ENCODE measurements at places on chromosomes 4 and X.

DNA sequence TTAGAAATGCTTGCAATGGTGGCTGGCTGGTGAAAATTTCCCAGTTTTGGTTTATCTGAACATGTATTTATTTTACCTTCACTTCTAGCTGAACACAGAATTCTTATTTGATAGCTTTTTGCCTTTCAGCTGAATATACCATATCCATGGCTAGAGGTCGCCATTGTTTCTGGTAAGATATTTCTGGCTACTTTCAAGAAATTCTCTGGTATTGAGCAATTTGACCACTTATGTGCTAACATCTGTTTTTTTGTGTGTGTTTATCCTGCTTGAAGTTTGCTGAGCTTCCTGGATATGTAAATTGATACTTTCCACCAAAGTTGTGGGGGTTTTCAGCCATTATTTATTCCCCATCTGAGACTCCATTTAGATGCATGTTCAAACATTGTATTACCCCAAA is 75.4 kb downstream of the FBXW7 start:
- DNase-seq: no peak

GRCh38 chrX:43643201-43643600 is 12.9 kb upstream of the MAOA start:
- DNase-seq: no peak

- no peak for DNase-seq
Measured at GRCh38 chrX:110402850-110403221, 44.2 kb downstream of the RTL9 start.

DNA sequence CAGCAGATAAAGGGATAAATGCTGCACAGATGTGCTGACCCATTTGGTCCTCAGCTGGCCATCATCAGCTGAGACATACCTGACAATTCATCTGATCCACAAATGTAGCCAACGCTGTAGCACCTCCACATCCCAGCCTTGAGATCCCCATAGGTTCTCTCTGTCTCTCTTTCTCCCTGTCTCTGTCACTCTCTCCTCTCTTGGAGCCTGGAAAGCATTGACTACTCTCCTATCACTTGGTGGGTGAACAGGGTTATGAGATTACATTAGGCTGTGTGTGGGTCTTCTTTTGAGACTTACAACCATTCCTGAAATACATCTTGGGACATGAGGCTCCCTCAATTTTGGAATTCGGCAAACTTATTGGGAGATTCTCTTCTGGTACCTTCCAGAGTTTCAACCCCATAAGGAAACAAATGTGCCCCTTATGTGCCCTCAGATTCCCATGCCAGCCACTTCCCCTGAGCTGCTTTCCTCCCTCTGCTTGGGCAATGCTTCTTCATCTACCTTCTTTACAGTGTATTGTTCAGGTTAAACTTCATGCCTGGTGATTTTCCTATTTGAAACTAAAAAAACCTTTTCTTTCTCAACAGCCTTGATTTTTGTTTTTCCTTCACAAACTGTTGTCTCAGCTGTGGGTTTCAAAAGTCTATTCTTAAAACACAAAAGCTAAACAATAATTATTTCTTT is 29.1 kb upstream of the FGF2 start:
- no peak for DNase-seq

GRCh38 chrX:6053141-6053540 is 175.5 kb downstream of the NLGN4X start:
- DNase-seq: no peak

DNA sequence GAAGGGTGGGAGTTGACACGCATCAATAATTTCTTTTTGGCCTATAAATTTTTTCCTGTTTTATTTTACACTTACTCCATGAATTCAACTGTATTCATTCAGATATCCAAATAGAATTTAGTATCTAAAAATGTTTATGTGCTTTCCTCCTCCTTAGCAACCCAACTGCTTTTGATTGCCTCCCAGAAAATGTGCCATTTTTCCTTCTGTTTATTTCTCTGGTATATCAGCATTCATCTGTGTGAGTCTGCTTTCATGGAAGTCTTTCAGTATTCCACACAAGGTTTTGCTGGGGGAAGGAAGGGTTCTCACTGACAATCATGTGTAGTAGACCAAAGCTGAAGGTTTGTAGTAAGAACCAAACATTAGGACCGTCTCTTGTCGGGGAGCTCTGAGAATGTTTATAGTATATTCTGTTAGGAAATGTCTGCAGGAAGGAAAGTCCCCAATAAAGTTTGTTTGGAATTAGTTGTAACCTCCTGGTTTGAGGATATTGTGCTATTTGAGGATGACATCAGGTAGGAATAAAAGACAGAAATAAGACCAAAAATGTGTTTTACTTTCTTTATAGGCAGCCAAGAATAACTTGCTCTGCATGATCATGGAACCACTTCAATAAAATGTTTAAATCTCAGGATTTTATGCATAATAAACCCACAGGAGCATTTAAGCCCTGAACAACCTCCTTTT is 673.6 kb upstream of the INTU start:
- no peak for DNase-seq

- DNase-seq: peak; percentile 85
Measured at GRCh38 chr4:70704215-70704930, 16.0 kb downstream of the UTP3 start.

- DNase-seq: no peak
Measured at GRCh38 chr4:187006189-187006618, 282.5 kb upstream of the FAT1 start.

DNA sequence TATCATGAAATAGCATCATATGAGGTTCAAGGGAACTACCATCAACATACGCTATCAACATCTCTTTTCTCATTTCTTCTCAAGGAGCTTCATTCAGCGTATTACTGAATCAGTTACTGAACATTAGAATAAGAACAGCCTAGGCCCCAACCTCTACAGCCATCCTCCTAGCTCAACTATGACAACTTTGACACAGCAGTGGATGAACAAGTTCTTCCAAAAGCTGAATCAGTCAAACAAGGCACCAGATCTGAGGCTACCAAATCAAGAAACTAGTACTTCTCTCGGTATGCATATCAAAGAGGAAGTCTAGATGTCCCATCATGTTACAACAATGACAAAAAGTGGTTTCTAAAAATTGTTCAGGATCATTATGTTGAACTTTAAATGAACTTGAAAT is 57.4 kb downstream of the GATB start:
- DNase-seq: no peak

- no peak for DNase-seq
Measured at GRCh38 chr4:5341526-5341925, 290.2 kb downstream of the STK32B start.

- DNase-seq: no peak
Measured at GRCh38 chr4:64230709-64231310, 178.4 kb downstream of the TECRL start.
